ENCODE measurements at places on chromosomes 4 and X.

- peak; percentile 42 for DNase-seq
Observed at GRCh38 chrX:101078716-101079598, at the start of gene TMEM35A. TSS of gene TMEM35A (plus strand) at chrX:101078879. CDS start at chrX:101079003, 124 bp downstream.

GRCh38 chrX:56987741-56988140 lies 7.6 kb downstream of the SPIN3 start:
- no peak for DNase-seq

GRCh38 chr4:152072001-152072485 lies 311.2 kb upstream of the GATB start:
- DNase-seq, result no peak

GRCh38 chrX:139211568-139212182 lies 318.9 kb upstream of the F9 start:
- DNase-seq, result no peak

GRCh38 chr4:1012034-1012739 lies 761 bp downstream of the FGFRL1 start:
- DNase-seq, result no peak

GRCh38 chr4:103098341-103098740 lies 1.3 kb downstream of the BDH2 start:
- no peak for DNase-seq

DNA sequence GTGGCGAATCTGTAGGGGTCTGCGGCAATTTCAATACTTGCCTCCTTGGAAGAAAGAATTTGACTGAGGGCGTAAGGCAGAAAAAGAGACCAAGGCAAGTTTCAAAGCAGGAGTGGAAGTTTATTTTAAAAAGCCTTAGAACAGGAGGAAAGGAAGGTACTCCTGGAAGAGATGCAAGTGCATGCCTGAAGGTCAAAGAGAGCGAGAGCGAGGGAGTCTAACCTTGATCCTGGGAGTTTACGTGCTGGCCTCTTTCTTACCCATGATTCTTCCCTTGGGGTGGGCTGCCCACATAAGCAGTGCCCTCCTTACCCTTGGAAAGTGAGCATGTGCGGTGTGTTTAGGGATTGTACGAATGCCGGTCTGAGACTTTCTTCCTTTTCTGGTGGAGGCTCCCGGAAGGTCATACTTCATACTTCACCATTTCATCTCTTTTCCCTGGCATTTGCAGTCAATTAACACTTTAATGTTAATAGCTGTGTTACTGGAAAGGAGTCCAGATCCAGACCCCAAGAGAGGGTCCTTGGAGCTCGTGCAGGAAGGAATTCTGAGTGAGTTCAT lies 40.0 kb downstream of the ARSD start:
- DNase-seq, result no peak

DNA sequence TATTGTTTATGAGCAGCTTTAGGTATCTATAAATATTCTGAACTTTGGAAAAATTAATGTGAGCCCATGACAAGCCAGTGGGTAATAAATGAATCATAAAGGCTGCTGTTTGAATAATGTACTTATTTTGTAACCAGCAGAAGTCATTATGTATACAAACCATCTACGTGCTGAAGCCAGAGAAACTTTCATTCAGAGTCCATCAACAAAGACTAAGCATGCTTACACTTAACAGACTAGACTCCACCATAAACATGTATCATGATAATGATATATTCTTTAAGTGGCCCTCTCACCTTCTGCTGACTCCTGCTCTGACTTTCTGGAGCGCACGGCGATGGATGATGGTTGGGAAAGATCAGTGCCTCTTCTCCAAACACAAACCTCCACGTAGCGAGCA lies 72.0 kb downstream of the SMARCA5 start:
- no peak for DNase-seq

GRCh38 chr4:46445710-46446314 lies 55.9 kb upstream of the GABRA2 start:
- DNase-seq, result no peak

- no peak for DNase-seq
Observed at GRCh38 chr4:151624626-151625565, 135.9 kb downstream of the GATB start.

- DNase-seq, result no peak
Observed at GRCh38 chr4:143253166-143253565, 68.4 kb downstream of the USP38 start.

Data from right forelimb (tissue), 1 donor.